Tibial nerve (tissue), 4 donors: ENCODE measurements at places on chromosomes 1 and 21.

- no peak for DNase-seq
- H3K36me3 ChIP-seq = no peaks in the 10 kb centered on the region
- H3K4me3 ChIP-seq = no peak overlapping the region
- H3K4me1 ChIP-seq = no peaks in the 10 kb centered on the region
- no peaks in the 10 kb centered on the region for H3K27me3 ChIP-seq
These were observed 89.6 kb upstream of the CD34 start for GRCh38 chr1:208000504-208000903.

GRCh38 chr1:70961374-70961975 is 86.1 kb downstream of the PTGER3 start:
- H3K27me3 ChIP-seq = no peaks in the 10 kb centered on the region
- H3K36me3 ChIP-seq = no peaks in the 10 kb centered on the region
- no peak overlapping the region for H3K4me3 ChIP-seq
- no peak for DNase-seq
- H3K4me1 ChIP-seq = no peaks in the 10 kb centered on the region

DNA sequence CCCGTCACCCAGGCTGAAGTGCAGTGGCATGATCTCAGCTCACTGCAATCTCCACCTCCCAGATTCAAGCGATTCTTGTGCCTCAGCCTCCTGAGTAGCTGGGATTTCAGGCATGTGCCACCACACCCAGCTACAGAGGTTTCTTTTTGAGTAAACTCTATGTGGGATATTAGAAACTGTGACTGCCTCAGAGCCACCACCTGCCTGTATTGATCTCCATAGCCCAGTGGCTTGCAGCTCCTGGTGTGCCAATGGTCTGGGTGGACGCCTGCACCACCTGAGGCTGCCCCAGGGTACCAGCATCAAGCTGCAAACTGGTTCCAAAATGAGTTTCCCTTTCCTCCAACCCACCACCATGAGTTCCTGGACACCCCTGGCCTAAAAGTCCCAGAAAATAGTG is 89.7 kb upstream of the SLC44A3 start:
- H3K27ac ChIP-seq = no peak overlapping the region
- no peaks in the 10 kb centered on the region for H3K36me3 ChIP-seq
- no peak overlapping the region for H3K4me3 ChIP-seq
- no peak for DNase-seq
- H3K27me3 ChIP-seq = no peaks in the 10 kb centered on the region
- peaks cover 27% of the 10 kb centered on the region for H3K4me1 ChIP-seq

GRCh38 chr1:202952818-202953217 is 5.3 kb downstream of the ADIPOR1 start:
- H3K27me3 ChIP-seq = no peaks in the 10 kb centered on the region
- H3K4me3 ChIP-seq = no peak overlapping the region
- peak; percentile 60 for DNase-seq
- H3K27ac ChIP-seq = peak overlapping the region; percentile 50
